ENCODE measurements at places on chromosomes 4 and X.

- no peak for DNase-seq
Observed at GRCh38 chrX:138914767-138915166, 203.2 kb upstream of the FGF13 start.

DNA sequence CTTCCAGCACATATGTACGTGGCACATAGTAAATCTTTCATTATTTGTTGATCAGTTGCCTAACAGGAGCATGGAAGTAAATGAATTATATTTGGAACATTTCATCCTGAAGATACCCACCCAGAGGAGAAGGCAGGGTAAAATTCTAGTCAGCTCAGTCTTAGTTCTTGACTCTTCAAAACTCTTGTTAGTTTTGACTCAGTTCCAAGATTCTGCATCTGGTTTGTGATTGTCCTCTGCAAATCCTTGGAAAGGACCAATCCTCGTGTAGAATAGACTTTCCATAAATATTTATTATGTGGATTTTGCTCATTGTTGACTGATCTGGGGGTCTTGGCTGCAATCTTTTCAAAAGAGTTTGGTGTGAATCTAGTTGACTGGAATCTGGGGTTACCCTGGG lies 257.5 kb upstream of the FAT1 start:
- DNase-seq: no peak

GRCh38 chr4:48127682-48128404 lies 6.2 kb downstream of the TXK start:
- DNase-seq: peak; percentile 73

GRCh38 chr4:39429476-39430334 lies 23.0 kb downstream of the KLB start:
- no peak for DNase-seq

DNA sequence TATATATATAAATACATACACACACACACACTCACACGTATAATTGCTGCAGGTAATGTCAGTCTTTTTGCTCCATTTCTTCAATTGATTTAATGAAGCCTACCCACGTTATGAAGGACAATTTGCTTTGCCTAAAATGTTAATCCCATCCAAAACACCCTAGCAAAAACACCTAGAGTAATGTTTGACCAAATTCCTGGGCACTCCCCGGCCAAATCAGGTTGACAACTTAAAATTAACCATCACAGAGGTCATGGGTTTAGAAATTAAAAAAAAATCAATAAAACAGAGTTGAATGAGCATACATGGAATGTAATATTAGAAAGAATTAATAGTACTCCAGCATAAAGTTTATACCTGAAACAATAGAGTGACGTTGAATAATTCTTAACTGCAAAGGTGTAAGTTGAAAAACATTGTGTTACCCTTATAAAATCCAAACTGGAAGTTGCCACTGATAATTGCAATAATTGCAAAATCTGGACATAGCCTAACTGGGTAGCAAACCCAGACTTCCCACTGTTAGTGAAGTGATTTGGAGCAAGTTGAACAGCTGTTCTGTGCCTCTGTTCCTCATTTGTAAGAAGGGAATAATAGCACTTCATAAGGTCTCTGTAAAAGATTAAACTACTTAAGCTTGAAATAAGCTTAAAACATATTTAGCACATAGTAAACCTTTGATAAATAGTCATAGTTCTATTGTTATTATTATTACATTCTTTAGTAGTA lies 2120.5 kb downstream of the PCDH7 start:
- DNase-seq: no peak

DNA sequence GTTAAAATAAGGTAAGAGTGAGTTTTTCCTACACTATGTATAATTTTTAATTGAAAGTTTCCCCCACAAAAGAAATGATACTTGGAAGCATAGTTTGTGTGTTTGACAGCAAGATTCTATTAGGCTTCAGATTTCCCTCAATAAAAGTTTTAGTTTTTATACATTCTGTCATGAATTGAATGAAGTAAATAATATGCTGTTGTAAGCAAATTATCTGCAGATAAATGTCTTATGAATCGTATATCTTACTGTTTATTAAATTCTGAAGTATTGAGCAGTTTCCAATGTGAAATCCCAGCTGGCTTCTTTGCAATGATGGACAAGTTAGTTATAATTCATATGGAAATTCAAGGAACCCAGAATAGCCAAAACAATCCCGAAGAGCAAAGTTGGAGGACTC lies 33.5 kb downstream of the RS1 start:
- DNase-seq: no peak

- no peak for DNase-seq
Observed at GRCh38 chr4:24765376-24765988, 29.9 kb upstream of the SOD3 start.

Measured in Panc1 (cell line).